Colonic mucosa (tissue), 4 donors: ENCODE measurements at places on chromosomes 6 and 20.

GRCh38 chr6:157556671-157557430, 175.9 kb downstream of the ZDHHC14 start:
- DNase-seq, result peak; percentile 24

- no peak for DNase-seq
Observed at GRCh38 chr20:15976047-15976736, 597.1 kb downstream of the KIF16B start.

- DNase-seq, result no peak
Observed at GRCh38 chr6:88563277-88563625, 397.1 kb upstream of the CNR1 start.

DNA sequence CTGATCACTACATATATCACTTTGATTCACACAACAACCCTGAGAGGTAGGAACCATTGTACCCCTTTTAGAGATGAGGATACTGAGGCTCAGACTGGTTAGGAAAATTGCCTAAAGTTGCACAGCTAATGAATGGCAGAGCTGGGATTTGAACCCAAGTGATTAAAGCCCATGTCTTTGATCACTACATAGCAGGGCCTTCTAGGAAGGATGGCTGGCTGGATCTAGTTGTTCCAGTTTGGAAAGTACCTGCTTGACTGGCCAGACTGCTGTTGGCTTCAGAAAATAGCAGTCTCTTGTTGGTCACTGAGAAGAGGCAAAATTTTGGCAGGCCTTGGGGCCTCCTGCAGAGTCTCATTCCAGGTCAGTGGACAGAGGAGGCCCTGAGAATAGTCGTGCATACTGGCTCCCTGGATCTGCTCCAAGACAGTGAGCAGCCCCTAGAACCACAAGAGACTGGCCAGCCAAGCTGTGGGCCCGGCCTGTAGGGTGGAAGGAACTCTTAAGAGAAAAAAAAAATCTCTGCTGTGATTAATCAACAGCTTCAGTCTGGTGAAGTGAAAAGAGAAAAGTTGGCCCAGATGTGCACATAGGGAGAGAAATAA, 17.5 kb downstream of the PPARD start:
- DNase-seq, result no peak

DNA sequence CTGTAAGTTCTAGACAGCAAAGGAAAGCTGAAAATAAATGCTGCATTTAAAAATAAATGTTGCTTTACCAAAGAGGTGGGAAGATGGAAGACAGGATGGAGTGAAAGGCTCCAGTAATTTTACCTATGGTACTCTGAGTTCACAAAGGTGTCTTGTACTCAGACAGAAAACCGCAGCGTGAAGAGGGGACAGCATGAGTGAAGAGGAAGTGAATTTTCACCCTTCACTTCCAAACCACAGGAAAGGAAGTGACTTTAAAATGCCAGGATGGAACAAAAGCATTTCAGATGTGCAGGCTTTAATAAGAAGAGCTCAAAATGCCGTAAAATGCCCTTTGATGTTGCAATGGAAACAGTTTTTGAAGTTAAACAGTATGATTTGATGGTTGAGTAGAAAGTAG, 91.2 kb upstream of the TINAG start:
- no peak for DNase-seq
